ENCODE measurements at places on chromosomes 4 and X. TPM values are rescaled to one million over a fixed set of nuclear protein-coding genes. Genes with fewer than 3 reads are reported as not detected.

Gene MAGEA1
- total RNA-seq, result not detected

Gene ETDB
- not detected for total RNA-seq

Gene RNF212
- 0.71 TPM for total RNA-seq

Gene SMARCA1
- 27.0 TPM for total RNA-seq

Gene ENPEP
- 0.34 TPM for total RNA-seq

Gene GAGE2A
- not detected for total RNA-seq

Gene STATH
- not detected for total RNA-seq

Gene ARAP2
- total RNA-seq, result 66.0 TPM

Gene SH3RF1
- 19.9 TPM for total RNA-seq

Gene ANKRD17
- total RNA-seq, result 99.9 TPM

Gene TTC29
- total RNA-seq, result not detected

Gene HAND2
- not detected for total RNA-seq

Gene VCX
- total RNA-seq, result not detected

Gene FANCB
- 2.2 TPM for total RNA-seq

Gene DMP1
- total RNA-seq, result not detected
